ENCODE measurements at places on chromosomes 16 and 17.

DNA sequence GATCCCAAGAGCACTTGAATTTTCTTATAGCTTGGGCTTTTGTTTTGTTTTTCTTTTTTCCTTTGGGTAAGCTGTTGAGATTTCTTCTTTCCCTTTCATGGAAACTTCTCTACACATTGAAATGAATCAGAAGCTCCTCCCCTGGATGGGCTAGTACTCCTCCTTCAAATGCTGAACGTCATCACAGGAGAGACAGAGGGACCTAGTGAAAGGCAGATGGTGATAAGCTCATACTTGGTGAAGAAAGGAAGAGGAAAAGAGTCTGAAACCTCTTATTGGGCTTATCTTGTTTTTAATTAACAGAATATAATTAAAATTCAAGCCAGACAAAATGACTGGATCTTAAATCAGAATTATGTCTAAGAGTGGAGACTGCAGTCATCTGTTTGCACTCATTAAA lies 147.3 kb downstream of the SNX11 start:
- no peak for DNase-seq

GRCh38 chr17:6831661-6832263 lies at the start of gene TEKT1:
TEKT1 (minus strand) TSS chr17:6831729; CDS start chr17:6830376, 1,353 bp downstream.
- DNase-seq = peak; percentile 59

GRCh38 chr16:19817122-19817521 lies 67.5 kb downstream of the GPRC5B start:
- no peak for DNase-seq

DNA sequence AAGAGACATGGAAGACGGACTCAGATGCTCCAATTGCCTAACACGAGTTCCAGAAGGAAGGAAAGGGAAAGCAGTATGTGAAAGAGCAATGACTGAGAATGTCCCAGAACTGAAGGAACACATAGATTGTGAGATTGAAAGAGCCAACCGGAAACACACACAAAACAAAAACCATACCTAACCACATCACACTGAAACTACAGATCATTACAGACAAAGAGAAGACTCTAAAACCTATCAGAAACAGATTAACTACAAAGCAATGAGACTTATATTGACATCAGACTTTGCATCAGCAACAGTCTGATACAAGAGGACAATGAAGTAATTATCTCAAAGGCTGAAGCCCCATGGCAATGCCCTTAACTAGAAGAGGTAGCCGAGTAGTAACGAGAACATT lies 45.6 kb upstream of the CLEC18B start:
- peak; percentile 71 for DNase-seq

DNA sequence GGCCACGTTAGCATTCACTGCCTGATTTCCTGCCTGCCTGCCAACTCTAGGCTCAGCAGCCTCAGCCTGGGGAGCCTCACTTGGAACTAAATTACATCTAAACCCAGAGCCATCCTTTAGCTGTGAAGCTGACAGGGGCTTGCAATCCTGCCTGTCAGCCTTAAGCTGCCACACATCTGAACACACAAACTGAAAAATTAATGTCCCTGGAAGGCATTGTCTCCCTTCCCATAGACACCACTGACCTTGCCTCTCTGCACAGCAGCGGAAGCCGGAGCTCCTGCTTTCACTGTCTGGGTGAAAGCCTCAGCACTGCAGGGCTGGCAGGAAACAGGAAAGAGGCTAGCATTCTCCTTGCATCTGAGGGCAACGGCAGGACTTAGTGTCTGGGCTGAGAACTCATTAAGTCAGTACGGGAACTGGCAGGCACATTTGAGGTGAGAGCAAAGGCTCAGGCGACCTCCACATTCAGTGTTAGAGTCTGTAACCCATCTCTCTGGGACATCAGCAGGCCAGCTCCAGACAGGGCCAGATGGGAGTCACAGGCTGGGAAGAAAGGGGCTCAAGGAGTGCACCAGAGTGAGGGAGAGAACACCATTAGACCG lies 452.4 kb upstream of the C16orf82 start:
- no peak for DNase-seq

GRCh38 chr17:70535986-70536385 lies 366.7 kb downstream of the KCNJ2 start:
- DNase-seq = no peak

DNA sequence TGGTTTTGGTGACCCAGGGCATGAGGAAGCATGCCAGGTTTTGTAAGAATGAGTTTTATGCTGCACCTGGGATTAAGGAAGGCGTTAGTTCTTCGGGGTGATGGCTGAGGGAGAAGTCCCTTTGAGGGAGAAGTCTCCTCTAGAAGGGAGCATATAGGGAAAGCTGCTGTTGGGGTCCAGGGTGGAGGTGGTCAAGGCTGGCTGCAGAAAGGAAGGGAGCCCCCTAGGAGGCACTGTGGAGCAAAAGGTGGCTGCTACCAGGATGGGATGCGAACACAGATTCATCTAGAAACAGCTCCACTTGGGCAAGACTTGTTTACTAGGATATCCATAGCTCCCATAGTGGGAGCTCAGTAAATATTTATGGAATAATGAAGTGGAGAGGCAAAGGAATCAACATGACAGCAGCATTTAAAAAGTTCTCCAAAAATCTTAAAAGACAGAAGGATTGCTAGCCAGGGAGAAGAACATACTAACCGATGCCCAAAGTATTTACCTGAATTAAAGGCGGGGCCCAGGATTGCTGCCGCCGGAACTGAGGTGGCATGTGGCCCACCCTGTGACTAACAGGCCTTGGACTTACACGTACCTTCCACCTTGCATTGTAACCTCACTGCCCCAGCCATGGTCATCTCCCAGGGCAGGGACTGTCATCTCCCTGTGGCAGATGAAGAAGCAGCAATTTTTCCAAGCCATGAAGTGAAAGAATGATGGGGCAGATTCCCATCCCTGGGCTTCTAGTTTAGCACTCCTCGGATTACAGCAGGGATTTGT lies 7.1 kb upstream of the LPCAT2 start:
- no peak for DNase-seq

Measured in GM12865 (cell line).